ENCODE measurements at places on chromosomes 5 and 9.

GRCh38 chr9:38288502-38288901 lies 104.0 kb upstream of the ALDH1B1 start:
- no peak for DNase-seq

DNA sequence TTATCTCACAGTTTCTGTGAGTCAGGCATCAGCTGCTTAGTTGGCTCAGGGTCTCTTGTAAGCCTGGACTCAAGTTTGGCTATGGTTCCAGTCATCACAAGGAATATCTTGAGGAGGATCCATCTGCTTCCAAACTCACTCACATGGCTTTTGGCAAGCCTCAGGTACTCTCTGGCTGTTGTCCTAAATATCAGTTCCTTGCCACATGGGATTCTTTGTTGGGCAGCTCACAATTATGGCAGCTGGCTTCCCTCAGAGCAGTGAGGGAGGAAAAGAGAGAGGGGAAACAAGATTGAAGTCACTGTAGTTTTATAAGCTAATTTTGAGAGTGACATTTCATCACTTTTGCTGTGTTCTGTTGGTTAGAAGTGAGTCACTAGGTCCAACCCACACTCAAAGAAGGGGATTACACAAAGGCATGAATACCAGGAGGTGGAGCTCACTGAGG lies 144.5 kb downstream of the GCNT1 start:
- no peak for DNase-seq

DNA sequence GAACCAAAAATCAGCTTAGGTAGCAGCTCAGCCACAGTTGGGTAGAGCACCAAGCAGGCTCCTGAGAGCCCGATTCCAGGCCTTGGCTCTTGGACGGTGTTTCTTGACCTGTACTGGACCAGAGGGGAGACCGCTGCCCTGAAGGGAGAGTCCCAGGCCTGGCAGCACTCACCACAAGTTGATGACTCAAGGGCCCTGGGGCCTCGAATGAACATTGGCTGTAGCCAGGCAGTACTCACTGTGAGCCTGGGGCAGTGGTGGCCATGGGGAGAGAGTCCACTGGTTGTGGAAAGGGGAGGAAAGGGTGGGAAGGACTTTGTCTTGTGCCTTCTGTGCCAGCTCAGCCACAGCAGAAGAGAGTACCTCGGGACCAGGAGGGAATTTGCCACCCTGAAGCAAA lies 166.1 kb downstream of the EDIL3 start:
- DNase-seq: no peak

DNA sequence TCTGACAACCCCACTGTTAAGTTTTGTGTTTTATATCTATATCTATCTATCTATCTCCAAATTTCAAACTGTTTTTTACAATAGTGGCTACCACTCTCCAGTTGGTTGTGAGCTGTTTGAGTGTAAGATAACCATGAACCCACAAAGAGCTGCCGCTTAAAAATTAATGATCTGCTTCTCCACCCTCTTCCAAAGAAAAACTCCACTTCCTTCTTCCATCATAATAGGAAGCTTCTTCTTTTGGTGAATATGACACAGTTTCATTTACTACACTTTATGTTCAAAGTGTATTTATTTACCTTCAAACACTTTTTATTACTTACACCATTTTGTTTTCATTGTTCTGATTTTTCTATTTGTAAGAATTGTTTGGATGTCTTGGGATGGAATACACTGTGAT lies 37.9 kb downstream of the SPZ1 start:
- DNase-seq: no peak

GRCh38 chr9:11933926-11934325 lies 759.3 kb upstream of the TYRP1 start:
- DNase-seq: no peak

DNA sequence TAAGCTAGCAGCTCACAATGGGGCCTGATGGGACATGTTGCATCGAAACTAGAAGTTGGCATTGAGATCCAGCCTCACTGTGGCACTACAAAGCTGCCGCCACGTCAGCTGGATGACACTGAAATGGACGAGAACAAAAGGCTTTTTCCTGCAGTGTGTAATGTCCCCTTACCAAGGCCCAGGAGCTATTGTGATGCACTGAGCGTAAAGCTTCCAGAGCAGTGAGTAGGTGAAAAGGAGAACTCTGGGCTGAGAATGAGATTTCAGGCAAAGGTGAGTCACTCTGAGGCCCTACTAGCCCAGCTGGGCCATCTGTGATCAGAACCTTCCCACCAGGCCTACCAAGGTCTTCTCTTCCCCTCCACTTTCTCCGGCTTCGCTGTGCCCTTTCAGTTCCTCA lies 528.1 kb upstream of the KLF4 start:
- no peak for DNase-seq

GRCh38 chr5:69432412-69433206 lies 17.7 kb downstream of the MARVELD2 start:
- DNase-seq: no peak

GRCh38 chr5:149099920-149100319 lies 37.1 kb upstream of the SH3TC2 start:
- no peak for DNase-seq

- DNase-seq: no peak
These were observed 9.9 kb downstream of the KCNT1 start for GRCh38 chr9:135711881-135712280.

DNA sequence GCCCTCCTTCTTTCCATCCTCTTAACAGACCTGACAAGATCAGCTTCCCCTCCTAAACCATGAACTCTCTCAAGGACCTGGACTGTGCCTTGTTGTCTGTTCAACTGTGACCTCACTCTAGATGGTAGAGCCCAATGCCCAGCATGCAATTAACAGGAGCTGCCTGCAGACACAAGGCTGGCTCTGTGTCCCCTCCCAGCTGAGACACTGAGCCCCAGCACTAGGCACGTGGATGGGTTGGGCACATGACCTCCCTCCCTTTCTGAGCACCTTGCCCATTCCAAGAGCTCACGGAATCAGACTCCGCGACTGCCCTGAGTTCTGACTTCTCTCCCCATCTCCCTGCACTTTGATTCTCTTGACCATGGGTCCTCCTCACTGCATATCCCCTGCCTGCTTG lies 93.5 kb upstream of the LRRTM2 start:
- no peak for DNase-seq

DNA sequence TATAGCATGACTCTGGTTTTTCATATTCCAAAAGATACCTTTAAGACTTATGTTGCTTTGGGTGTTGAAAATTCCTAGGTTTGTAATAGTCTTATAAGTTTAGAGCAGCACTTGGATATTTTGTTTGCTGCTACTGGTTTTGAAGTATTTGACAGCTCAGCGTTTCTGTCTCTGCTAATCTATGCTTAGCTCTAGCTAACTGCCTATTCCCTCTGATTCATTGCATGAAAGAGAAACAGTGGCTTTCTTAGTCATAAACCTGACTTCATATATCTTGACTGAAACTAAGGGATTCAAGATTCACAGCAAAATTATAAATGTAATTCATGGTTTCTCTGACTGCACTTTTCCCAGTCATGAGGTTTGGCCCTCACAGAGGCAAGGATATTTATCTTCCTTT lies 35.6 kb upstream of the ANXA1 start:
- peak; percentile 4 for DNase-seq

GRCh38 chr9:136532799-136533774 lies 12.8 kb downstream of the NOTCH1 start:
- DNase-seq: peak; percentile 56

DNA sequence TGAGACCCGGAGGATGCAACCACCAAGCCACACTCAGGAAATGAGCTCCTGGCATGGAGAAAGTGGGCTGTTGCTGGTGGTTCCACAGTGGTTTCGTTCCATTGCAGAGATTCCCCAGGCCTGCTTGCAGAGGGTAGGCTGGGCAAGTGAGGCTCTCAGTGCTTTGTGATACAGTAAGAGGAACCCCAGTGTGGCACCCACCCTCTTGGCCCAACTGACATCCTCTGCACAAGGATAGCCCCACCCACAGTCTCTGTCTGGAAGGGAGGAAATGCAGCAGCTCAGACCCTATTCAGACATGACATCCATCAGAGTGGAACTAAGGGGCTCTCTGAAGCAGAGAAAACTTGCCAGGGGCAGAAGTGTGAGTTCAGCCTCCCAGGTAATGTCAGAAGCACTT lies 69.6 kb upstream of the FSTL4 start:
- DNase-seq: no peak

- DNase-seq: no peak
These were observed at the start of gene FBLL1 for GRCh38 chr5:168528521-168529373. Gene FBLL1 (plus strand): TSS chr5:168529305. CDS start chr5:168529505, 200 bp downstream.

DNA sequence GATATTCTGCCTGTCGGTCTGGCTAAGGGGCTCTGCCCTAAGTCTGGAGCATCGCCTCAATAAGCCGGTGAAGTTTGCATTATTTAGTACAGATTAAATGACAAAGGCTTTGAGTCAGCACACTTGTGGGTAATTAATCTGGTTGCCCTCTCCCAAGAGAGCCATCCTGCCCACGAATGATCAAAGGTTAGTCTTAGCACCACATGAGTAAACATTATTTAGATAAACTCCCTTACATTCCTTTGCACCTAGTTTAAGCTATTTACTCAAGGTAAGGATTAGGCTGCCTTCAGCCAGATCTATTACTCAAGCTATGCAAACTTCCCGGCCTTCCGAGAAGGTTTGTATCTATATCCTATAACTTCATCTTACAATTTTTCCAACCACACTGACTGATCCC lies 572.1 kb downstream of the CHSY3 start:
- no peak for DNase-seq

GRCh38 chr5:160009591-160009989 lies 651 bp downstream of the TTC1 start:
- DNase-seq: no peak

DNA sequence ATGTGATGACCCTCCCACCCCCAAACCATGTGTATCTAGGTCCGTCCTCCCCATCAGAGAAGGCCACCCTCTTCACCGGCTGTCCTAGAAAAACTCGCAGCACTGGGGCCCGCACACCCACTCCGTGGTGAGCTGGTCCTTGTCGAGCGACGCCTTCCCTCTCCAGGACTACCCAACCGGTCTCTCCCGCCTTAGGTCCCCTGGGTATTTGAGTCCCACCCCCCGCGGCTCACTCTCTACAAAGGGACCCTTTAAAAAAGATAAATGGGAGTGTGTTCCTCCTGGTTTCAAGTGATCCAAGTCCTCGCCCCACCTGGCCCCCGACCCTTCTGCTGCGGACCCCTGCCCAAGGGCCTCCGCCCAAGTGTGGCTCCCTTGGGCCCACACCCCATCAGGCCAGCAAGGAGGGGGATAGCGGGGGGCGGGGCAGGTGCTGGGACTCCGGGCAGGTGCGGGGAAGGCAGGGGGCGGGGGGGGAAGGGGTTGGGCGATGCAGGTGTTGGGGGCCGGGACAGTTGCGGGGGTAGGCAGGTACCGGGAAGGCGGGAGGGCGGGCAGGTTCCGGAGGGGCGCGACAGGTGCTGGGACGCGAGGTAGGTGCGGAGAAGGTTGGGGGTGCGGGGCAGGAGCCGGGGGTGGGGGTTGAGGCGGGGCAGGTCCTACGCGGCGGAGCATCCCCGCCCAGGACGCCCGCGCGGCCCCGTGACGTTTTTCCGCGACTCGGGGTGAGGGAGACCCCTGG lies 970 bp upstream of the ARRDC1 start:
- DNase-seq: no peak

GRCh38 chr5:150636391-150637244 lies 3.8 kb upstream of the SYNPO start:
- no peak for DNase-seq

- DNase-seq: no peak
These were observed 69.8 kb downstream of the NIPSNAP3B start for GRCh38 chr9:104833696-104834095.

DNA sequence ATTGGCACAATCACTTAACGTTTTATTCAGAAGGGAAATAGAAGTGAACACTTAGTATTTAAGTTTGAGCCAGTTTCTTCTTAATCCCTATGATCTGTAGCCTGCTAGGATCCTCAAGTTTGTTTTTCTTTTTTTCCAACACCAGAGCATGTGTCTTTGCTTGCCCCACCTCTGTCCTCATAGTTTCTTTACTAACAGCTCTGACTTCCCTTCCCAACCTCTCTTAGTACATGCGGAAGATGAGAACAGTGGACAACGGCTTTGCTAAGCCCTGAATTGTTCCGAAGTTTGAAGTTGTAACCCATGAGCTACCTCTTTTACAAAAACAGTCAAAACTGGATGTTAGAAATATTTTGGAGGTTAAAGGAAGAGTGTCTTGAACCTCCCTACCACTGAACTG lies 61.7 kb upstream of the TAF11L2 start:
- no peak for DNase-seq

DNA sequence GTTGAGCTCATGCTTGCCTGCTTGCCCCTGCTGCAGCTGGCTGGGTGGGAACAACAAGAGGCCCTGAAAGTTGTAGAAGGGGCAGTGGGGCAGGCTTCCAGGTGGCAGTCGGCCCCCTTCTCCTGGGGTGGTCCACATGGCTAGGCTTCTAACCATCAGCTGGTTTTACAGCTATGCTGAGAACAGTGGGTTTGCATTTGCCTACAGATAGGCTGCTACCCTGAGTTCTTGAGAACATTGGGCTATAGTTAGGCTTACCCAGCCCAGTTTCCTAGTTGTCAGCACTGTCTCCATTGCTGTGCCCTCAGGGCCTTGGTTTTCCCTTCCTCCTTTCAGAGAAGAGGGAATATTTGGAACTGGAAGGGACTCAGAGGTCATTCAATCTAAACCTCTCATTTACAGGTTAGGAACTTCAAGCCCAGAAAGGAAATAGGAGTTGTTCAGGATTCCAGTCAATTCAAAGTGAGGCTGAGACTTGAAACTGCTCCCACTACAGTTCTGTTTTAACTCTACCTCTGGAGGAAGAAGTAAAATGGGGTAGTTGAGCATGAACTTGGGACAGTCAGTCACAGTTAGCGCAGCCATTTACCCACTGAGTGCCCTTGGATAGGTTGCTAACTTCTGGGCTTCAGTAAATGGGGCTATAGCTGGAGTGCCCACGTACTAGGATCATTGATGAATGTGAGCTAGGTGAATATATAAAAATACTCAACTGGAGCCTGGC lies 11.5 kb downstream of the LARP1 start:
- no peak for DNase-seq

DNA sequence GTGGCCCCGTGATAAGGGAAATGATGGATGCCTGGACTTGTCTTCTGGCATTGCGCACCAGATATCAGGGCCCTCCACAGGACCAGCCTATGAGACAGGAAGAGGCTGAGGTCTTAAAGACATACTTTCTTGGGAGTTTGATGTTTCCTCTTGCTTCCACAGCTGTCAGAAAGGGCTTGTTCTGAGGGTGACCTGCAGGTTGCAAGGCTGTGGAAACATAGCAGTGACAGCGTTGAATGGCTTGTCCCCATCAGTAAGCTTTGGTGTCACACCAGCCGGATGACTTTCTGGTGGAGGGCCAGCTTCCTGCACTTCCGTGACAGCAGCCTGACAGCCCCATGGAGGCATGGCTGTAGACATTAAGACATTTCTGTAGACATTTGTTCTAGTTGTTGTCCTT lies 143.2 kb downstream of the C9orf152 start:
- DNase-seq: no peak

DNA sequence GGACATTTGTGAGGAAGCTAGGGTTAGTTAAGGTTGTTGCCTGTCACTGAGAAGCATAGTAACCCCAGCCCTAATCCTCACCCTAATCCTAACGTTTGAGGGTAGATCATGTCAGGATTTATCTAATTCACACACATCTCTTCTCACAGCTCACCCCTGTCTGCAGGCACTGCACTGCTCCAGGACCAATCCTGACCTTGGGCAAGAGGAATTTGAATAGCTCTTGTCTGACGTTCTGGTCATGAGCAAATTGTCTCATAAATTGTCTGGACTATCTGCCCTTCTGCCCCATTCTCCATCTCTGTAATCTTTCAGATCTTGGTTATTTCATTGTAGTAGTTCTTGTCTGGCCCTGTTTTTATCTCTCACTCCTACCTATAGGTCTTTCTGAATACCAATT lies 18.7 kb downstream of the CRHBP start:
- no peak for DNase-seq
